ENCODE measurements at places on chromosomes 16 and 17.

DNA sequence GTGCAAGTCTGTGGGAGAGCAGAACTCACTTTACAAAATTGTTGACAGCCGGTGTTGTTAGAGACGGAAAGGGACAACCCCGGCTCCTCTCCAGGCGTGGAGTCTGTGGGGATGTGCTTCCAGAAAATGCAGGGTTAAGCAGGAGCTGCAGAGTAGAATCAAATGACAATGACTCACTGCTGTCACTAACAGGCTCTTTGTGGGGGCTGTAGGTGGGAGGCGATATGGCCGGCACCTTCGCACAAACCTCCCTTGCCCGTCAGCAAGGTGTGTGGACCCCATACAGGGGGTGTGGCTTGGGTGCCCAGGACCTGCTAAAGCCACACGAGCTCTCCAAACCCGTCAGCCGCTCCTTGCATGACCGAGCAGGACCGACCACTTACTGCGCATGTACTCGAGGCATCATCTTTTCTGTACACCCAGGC, 5.8 kb downstream of the PDK2 start:
- no peak for DNase-seq

- no peak for DNase-seq
Measured at GRCh38 chr17:73827627-73828291, 183.5 kb upstream of the SDK2 start.

GRCh38 chr16:85167589-85168537, 55.6 kb upstream of the CIBAR2 start:
- DNase-seq = no peak

- DNase-seq = no peak
Measured at GRCh38 chr17:39754958-39755553, 17.3 kb downstream of the GRB7 start.

DNA sequence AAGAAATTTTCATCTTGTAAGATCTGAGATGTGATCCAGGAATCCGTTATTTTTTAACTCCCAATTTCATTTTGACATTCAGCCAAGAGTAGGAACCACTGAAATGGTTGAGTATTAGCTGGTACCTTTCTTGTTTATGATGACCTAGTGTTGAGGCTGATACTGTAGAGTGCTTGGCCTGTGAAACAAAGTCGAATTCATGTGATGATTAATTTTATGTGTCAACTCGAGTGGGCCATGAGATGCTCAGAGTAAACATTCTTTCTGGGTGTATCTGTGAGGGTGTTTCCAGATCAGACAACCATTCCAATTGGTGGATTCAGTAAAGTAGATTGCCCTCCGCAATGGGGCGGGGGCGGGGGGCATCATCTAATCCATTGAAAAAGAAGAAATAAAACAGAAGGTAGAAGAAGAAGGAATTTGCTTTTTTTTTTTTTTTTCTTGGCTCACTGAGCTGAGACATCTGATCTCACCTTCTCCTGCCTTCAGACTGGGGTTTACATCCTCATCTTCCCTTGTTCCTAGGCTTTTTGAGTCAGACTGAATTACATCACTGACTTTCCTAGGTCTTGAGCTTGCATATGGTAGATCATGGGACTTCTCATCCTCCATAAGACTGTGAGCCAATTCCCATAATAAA, 264.6 kb upstream of the KCNJ16 start:
- no peak for DNase-seq
